ENCODE measurements at places on chromosomes 2 and 18.

DNA sequence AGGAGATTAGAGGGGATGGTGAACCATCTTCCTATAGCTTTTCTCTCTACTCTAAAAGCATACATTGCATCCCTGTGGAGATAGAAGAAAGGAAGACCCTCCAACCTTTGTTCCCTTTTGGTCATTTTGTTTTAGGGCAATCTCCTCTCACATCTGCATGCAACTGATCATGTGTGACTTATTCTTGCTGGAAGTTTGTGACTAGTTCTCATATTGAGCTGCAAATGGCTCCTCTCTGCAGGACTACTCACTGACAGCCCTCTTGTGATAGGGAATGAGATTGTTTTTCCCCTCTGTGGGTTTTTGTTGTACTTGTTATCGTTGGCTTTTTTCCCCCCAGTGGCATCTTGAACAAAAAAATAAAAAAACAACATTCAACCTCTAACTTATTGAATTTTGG, 416.0 kb upstream of the CNTNAP5 start:
- ATAC-seq = no peak

GRCh38 chr2:178256382-178257042, 62.2 kb downstream of the OSBPL6 start:
- peak; percentile 16 for ATAC-seq

DNA sequence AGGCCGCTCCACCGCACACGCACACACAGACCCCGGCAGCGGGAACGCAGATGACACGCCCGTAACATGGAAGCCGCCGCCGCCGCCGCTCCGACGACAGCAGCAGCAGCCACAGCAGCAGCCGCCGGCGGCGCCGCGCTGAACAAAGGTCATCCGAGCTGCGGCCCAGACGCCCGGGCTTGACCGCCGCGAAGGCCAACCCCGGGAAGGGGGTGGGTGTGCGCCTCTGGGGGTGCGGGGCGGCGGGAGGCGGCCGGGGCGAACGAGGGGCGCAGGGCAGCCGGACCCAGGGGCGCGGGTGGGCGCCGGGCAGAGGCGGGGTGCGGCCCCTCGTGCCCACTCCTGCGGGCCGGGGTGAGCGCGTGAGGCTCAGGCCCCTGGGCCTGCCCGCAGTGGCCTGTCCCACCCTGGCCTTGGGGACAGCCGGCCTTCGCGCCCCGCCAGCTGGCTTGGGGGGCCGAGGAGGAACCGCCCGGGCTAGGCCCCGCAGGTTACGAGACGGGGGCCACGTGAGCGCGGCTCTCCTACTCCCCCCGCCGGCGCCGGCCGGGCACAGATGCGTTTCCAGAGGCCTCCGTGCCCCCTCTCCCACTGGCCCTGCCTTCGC, 1.0 kb upstream of the ZNF532 start:
- ATAC-seq = peak; percentile 81

- ATAC-seq = no peak
These were observed 48.6 kb downstream of the TMEM18 start for GRCh38 chr2:628651-629050.

- ATAC-seq = no peak
These were observed 141.4 kb downstream of the FAM124B start for GRCh38 chr2:224260372-224261020.
